ENCODE measurements at places on chromosomes 5 and 9.

GRCh38 chr5:128673000-128673399, 135.0 kb upstream of the FBN2 start:
- no peak for DNase-seq

DNA sequence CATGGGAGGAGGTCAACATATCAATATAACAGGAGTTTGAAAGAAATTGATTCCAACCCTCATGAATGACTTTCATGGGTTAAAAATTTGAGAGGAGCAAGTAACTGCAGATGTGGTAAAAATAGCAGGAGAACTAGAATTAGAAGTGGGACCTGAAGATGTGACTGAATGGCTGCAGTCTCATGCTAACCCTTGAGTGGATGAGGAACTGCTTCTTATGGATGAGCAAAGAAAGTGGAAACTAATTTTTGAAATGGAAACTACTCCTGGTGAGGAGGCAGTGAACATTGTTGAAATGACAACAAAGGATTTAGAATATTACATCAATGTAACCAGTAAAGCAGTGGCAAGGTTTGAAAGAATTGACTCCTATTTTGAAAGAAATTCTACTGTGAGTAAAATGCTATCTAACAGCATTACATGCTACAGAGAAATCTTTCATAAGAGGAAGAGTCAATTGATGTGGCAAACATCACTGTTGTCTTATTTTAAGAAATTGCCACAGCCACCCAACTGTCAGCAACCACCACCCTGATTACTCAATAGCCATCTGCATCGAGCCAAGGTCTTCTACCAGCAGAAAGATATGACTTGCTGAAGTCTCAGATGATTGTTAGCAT, 1683.2 kb downstream of the MAT2B start:
- no peak for DNase-seq

- no peak for DNase-seq
Observed at GRCh38 chr5:61307611-61308010, 24.4 kb upstream of the ZSWIM6 start.

- DNase-seq, result no peak
Observed at GRCh38 chr5:15787681-15788080, 287.7 kb downstream of the FBXL7 start.

DNA sequence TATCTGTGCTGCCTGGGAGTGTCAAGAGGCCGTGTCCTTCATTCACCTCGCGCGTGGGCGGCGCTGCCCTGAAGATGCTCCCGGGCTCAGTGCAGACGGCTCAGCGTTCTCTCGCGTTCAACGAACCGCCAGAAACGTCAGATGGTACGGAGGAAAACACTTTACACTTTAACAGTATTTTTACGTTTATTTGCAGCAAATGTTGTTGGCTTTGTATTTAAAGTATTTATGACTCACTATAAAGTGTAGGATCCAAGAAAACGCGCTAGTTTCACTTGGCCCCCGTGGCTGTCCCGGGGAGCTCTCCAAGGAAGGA, 544 bp upstream of the ERCC6L2 start:
- peak; percentile 38 for DNase-seq

GRCh38 chr5:147234239-147234824, 494 bp upstream of the STK32A start:
- DNase-seq, result no peak

Measured in activated CD8-positive, alpha-beta memory T cell treated with anti-CD3 and anti-CD28 coated beads for 1 hour (primary cell).